Fibroblast of the conjunctiva (primary cell): ENCODE measurements at places on chromosomes 6 and 20.

GRCh38 chr6:163285691-163286090 lies 128.8 kb upstream of the QKI start:
- DNase-seq: no peak

DNA sequence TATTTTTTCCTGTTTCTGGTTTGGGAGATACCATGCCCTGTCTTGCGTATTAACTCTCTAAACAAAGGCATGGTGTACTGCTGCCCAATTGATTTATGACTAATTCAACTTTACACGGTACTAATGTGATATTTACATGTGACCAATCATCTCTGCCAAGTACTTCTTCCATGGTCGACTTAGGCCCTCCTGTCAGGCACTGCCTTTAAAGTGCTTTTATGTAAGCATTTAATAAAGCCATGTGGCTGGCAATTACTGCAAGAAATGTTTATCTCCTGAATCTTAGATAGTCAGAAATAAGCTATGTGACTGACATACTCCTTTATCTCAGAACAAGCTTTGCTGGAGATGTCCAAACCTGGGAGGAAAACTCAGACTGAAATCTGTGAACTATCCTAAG lies 323.4 kb downstream of the BTBD3 start:
- DNase-seq: no peak

DNA sequence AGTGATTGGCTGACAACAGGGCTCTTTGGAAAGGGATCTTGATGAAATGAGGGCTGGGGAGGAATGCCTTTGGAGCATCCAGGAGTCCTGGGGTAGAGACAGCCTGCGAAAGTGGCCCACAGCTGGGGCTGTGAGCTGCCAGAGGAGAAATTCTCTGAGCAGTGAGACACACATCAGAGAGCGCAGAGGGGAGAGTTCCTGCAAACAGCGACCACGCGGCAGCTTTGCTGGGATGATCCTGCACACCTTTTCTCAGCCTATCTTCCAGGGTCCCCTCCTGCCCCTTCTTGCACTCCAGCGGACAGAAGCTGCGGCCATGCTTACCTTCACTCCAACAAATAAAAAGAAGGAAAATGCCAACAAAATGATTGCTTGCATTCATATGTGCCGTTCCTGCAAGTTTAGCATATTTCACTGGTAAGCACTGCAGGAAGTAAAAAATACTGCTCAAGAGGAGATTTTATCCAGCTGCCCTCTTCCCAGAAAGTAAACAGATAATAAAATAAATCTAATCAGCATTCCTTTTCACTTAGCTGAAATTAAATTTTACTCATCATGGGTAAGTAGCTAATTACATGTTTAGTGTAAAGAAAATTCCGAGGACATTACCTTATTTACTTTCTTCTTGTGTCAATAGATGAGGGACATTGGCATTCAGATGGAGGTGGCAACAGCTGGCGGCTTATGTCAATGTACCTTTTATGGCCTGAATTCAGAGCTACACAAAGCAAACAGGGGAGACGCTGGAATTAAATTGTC lies 339.9 kb upstream of the ARID1B start:
- no peak for DNase-seq

DNA sequence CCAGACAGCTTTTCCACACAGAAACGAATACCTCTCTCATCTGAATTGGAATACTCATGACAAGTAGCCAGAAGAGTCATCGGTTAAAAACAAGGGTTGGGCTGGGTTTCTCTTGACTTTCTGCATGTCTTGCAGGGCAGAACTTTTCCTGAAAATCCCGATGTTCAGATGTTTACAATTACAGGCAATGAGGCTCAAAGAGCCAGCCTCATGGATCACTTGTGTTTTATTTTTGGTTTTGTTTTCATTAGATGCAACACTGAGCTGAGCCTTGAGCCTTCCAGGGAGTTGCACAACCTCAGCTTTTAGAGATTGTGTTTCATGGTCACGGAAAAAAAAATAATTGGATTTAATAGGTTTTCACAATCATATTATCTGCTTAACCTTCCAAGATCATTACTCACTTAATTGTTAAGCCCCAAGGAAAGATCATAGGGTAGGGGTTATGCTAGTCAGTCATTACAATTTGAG lies 288.1 kb upstream of the PRDM1 start:
- DNase-seq: peak; percentile 86

- no peak for DNase-seq
These were observed 86.3 kb downstream of the SLC22A23 start for GRCh38 chr6:3370361-3371221.

- DNase-seq: no peak
These were observed 70.8 kb downstream of the PYGB start for GRCh38 chr20:25318471-25319240.

DNA sequence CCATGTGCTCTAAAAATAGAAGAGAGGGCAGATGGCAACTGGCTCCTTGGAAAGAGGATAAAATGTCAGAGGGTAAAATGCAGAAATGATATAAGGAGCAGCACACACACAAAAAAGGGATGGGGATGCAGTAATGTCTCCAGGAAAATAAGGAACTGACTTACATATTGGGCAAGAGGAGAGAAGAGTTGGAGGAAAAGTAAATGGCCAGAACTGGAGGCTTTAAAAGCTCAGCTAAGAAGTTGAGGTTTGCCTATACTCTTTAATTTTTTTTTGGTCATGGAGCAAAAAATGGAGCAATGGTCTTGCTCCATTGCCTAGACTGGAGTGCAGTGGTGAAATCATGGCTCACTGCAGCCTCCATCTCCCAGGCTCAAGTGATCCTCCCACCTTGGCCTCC lies 93.7 kb downstream of the SULF2 start:
- DNase-seq: no peak

DNA sequence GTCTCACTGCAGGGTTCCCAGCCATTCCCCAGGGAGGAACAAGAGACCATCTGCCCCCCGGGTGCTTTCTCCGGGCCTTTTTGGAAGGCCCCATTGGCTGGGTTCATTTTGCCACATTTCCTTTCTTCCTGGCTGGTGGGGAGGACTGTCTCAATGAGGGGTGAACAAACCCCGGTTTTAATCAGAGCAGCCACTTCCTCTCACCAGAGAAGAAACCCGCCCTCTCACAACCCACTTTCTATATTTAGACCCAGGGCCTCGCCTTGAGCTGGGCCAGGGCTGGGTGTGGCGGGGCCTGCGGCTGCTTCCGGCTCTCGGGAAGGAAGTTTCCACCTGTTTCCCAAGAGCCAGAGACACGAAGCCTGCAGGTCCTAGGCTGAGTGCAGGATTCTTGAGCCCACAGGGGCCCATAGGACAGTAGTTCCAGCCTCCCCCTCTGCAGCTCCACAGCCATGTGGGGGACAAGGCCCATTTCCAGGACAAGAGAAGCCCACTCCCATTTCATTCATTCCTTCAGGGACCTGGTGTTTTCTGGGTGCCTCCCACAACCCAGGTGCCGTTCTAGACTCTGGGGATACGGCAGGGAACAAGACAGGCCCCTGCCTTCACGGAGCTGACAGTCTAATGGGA lies 41.8 kb downstream of the RBM38 start:
- DNase-seq: no peak

- no peak for DNase-seq
These were observed 381.6 kb upstream of the CNR1 start for GRCh38 chr6:88547768-88548167.

GRCh38 chr20:9668381-9668780 lies 154.0 kb downstream of the LAMP5 start:
- DNase-seq: no peak

DNA sequence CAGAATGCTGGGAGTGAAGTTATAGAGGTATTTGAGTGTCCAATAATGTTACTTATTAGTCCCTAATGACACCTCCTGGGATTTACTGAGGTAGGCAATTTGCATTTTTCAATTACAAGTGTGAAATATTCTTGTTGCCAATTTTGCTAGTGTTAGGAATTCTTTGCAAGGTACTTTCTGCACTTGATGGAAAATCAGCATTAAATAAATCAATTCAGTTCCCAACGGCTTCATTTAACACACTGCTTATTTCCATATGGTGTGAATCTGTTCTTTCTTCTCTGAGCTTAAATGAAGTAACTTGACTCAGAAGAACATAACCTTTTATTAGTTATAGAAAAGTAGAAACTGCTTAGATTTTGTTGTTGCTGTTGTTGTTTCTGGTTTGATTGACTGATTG lies 21.2 kb downstream of the CCN2 start:
- no peak for DNase-seq

DNA sequence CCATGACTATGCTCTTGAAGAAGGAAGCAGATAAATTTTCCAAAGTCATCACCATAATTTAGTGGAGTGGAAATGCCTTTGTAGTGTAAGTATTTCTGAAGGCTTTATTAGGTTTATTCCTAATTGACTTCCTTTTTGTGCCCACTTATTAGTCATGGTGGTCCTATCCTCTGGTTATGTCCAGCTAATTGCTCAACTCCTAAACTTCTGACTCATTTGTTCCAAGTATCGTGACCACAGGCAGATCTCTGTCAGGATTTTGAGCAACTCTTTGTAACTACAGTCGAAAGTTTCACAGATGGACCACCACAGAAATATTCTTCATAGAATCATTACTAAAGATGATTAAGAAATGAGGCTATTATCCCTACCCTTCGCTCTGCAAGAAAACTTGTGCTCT lies 315.6 kb upstream of the PTCHD4 start:
- peak; percentile 70 for DNase-seq

- DNase-seq: peak; percentile 67
These were observed 154.7 kb upstream of the LAMP5 start for GRCh38 chr20:9359561-9360308.

GRCh38 chr20:59499863-59500262 lies 104.5 kb upstream of the PHACTR3 start:
- no peak for DNase-seq

GRCh38 chr6:69866770-69867638 lies 648 bp downstream of the COL19A1 start:
- DNase-seq: no peak

- no peak for DNase-seq
These were observed 24.7 kb downstream of the PACSIN1 start for GRCh38 chr6:34490390-34491090.

- no peak for DNase-seq
These were observed 27.0 kb downstream of the CBFA2T2 start for GRCh38 chr20:33516882-33517281.

DNA sequence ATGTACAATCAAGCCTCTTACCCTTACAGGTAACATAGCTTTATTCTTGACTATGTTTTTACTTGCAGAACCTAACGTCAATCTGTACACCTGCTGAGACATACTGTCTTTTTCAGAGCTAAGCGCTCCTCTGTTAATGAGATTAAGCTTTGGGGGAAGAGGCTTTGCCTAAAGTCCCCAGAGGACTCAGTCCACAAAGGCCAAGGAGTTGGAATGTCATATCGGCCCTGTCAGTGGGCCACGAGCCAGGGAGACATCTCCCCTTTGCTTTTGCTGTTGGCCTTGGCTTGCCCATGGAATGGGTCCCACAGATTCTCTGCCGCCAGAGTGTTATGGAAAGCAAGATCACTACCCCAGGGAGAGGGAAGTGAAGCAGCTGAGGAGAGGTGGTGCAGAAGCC lies 64.1 kb upstream of the SOX4 start:
- no peak for DNase-seq

GRCh38 chr6:72939004-72939403 lies 286.3 kb downstream of the KHDC1L start:
- no peak for DNase-seq

GRCh38 chr6:41352907-41353306 lies 17.5 kb downstream of the NCR2 start:
- no peak for DNase-seq

DNA sequence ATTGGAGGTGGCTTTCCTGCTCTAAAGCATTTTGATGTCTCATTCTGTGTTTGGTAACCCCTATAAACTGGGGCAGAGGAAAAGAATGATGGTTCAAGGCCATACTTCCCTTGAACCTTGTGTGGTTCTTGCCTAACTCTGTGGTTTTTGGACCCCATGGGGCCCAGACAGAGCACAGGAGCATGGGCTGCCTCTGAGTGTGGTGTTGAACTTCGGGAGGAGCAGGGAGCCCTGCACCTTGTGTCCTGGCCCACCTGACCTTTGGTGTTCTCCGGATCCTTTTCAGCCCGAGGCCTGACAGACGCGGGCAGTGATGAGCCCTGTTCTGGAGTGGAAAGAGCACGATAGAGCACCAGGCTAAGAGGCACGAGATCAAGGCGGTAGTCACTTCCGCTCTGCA lies 18.8 kb downstream of the TMEM74B start:
- no peak for DNase-seq

GRCh38 chr20:62622877-62623487 lies 19.3 kb upstream of the SLCO4A1 start:
- DNase-seq: no peak

- DNase-seq: no peak
These were observed 16.9 kb downstream of the CST9L start for GRCh38 chr20:23551383-23551782.

- peak; percentile 28 for DNase-seq
These were observed 28.8 kb downstream of the GCM1 start for GRCh38 chr6:53119772-53120409.

- DNase-seq: no peak
These were observed 83.5 kb downstream of the ASXL1 start for GRCh38 chr20:32441638-32442037.

- DNase-seq: no peak
These were observed 153.4 kb downstream of the MBOAT1 start for GRCh38 chr6:20058912-20059311.

- DNase-seq: no peak
These were observed 101.6 kb downstream of the LINC00237 start for GRCh38 chr20:21004386-21005076.

DNA sequence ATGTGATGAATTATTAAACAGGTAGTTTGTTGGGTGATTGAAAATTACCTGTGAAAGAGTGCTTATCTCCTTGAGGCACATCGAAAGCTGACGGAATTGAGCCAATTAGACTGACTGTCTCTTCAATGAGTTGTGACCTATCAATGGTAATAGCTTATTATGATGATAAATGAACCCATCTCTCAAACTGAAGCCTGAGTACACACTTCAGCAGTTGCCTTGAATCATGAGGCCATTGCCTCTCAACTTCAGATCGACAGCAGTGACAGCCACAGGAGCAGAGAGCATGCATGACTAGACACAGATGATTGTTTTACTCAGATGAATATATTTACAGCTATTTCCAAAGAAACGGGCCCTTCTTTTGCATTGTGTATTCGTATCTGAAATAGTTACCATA lies 323.9 kb downstream of the LAMA2 start:
- DNase-seq: no peak

DNA sequence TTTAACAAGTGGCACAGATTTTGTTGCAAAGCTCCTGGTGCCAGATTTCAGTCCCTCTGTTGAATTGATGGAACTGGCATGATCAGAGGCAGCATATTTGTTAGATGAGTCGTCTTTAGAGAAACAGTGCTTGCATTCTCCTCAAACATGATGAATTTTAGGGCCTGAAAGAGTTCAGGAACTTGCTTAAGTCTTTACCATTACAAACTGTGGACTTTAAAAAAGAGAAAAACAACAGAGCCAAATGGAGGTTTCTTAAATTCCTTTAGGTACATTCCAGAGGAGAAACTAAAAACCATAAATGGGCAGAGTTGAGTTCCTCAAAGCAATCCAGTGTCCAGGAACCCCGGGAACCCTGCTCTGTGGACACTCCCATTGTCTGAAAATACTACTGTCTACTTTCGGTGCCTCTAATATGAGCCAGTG lies 2.5 kb downstream of the GTF2H5 start:
- peak; percentile 76 for DNase-seq

DNA sequence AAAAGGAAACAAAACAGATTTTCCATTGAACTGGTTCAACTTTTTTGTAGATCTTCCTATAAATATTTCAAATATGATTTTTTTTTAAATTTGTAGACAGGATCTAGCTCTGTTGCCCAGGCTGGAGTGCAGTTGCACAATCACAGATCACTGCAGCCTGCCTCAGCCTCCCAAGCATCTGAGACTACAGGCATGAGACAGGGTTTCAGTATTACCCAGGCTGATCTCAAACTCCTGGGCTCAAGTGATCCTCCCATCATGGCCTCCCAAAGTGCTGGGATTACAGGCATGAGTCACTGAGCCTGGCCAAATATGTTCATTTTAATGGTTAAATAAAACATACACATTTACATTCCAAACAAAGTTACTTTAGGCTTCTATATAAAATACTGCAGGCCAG lies 33.6 kb downstream of the SAMHD1 start:
- DNase-seq: no peak
